Naive thymus-derived CD8-positive, alpha-beta T cell (primary cell): ENCODE measurements at places on chromosomes 3 and 15.

DNA sequence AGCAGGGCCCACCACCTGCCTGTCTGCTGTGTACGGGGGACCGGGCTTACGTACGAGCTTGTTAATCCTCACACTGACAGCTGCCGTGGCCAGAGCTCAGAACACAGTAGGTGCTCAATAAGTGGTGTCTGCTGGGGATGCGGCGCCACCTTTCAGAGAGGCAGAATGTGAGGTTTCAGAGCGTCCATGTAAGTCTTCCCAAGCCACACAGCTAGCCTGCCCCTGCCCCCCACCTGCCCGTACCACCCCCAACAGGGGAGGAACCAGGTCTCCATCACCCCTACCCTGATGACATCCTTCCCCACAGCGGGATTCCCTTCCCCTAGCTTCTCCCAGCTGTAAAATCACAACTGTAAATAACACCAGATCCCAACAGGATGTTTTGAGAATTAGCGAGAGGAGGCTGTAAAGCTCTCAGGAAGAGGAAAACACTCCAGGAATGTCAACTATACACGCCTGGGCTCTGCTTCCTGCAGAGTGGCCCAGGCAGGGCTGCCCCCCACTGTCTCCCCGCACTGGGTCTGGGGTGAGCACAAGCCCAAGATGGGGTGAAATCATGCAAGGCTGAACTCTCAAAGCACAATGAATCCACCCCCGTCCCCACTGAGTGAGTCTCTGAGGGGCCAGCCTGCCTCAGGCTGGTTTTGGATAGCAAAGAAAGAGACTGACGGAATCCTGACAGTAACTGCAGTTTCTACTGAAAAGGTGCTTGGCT lies 250.1 kb upstream of the LYSMD4 start:
- DNase-seq, result no peak

GRCh38 chr3:88195951-88196434 lies 46.2 kb downstream of the C3orf38 start:
- DNase-seq, result no peak

DNA sequence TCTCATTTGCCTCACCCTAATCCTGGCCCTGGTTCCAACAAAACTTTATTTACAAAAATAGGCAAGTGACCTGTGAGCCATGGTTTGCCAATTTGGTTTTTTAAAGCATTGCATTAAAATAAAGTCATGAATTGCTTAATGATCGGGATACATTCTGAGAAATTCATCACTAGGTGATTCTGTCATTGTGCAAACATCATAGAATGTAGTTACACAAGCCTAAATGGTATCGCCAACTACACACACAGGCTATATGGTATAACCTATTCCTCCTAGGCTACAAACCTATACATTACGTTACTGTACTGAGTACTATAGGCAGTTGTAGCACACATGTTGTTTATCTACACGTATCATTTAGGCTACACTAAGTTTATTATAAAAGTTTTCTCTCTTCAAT lies 45.9 kb upstream of the SSR3 start:
- DNase-seq, result no peak

DNA sequence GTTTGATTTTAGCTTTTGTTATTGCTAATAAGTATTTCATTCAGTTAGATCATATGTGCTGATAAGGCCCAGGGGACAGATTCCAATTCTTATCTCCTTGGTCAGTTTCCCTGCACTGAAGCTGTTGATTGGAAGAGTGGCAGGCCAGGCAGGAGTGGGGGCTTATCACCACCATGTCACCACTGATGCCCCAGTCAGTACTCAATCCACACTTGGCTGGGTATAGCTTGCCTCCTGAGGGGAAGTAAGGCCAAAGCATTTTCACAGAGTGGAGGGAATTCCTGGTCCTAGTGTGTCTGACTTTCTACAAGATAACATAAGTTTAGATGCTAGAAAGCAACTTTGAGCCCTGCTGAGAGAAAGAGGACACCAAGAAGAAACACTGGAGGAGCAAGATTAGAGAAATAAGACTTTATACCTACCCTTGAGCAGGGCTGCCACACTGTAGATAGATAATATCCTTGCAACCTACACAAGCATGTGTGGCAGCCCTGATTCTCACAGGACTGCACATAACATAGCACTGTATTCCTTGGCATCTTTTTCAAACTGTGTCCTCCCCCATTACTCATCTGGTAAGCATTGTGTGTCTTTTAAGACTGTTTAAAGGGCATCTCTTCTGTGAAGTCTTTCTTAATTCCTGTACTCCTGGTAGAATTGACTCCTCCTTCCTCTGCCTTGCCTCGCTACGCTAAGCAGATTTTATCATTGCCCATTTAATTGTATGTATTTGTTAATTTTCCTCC lies 24.3 kb downstream of the OXNAD1 start:
- no peak for DNase-seq

- no peak for DNase-seq
Measured at GRCh38 chr15:77753281-77753873, 120.7 kb upstream of the LINGO1 start.

DNA sequence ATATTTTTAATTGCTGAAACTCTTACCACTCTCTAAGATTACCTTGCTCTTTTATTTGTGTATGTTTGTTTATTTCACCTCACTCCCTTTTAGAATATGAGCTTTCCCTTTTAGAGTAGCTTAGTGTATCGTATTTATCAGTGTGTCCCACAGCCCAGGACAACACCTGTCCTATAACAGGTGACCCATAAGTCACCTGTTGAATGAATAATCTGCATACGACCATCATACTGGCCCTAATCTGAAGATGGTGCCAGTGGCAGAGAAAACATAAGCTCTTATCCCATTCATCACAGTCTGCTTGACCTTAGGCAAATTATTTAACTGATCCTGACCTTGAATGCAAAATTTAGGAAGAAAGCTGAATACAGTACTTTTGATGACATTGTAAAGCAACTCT lies 254.6 kb upstream of the NR2F2 start:
- DNase-seq, result no peak

DNA sequence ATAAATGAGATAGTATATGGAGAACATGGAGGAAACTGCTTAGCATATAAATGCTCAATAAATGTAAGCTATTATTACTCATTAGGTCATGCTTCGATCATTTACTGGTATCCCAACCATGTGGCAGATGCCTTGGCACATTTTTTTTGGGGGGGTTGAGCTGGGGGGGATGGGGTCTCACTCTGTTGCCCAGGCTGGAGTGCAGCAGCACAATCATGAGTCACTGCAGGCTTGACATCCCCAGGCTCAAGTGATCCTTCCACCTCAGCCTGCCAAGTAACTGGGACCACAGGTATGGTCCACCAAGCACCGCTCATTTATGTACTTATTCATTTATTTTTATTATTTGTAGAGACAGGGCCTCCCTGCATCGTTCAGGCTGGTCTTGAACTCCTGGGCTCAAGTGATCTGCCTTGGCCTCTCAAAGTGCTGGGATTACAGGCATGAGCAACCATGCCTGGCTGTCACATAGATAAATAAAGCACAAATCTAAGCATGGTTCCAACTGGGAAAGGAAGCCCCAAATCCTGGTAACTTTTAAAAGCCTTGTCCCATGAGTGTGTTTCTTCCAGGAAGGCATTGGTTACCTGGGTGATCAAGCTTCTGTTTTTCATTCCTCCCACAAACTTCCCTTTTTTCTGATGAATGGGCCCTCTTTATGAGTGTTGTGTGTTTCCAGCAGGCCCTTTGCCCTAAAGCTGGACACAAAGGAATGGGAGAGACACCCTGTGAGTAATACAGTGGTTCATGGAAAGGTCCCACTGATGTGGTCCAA lies 147.4 kb upstream of the UMPS start:
- DNase-seq, result no peak

GRCh38 chr3:60708191-60708975 lies 542.9 kb downstream of the FHIT start:
- no peak for DNase-seq

GRCh38 chr3:13846716-13847570 lies 32.9 kb downstream of the WNT7A start:
- no peak for DNase-seq

GRCh38 chr15:90046911-90047392 lies 45.8 kb downstream of the ZNF710 start:
- DNase-seq, result no peak

DNA sequence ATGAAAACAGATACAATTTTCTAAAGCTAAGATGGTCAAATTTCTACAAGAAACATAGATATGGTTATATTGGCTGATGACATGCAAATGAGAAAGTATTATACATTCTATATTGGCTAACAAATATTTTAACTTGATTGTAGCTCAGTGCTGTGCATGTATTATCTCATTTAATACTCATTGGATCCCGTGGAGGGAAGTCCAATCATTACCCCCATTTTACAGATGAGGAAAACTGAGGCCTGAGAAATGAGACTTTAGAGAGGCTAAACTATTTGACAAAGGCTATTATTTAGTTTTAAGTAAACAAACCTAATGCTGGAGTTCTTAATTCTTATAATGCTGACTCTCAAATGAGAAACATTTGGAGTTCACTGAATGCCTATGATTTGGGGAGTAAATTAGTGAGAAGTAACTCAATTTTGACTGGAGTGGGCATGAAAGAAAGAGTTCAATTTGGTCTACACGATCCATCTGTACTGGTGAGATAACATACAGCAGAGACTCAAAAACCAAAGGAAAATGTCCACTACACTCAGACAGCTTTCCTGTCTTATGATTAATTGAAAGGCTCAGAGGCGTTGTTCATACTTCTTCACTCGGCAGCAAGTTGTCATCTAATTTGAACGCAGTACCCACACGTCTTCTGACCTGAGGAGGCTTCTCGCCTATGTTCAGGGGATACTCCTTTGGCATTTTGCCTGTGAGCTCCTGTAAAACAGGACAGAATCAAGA lies 72.2 kb upstream of the LMOD3 start:
- no peak for DNase-seq

DNA sequence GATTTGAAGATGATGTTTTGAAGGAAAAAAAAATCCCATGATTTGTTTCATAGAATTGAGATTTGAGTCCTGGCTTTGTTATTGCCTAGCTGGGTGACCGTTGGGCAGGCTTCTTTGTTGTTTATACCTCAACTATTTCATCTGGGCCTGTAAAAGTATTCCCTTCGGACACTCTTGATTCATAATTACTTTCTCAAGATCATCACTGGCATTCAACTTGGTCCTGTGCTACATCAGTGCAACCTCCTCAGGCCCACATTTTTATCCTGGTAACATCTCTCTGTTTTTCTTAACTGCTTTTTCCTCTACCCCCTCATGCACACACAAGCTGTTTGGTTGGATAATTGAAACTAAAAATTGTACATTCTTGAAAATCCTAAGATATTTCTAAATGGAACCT lies 67.5 kb upstream of the P3H2 start:
- no peak for DNase-seq

- no peak for DNase-seq
Measured at GRCh38 chr15:96343113-96344059, 12.9 kb downstream of the NR2F2 start.

DNA sequence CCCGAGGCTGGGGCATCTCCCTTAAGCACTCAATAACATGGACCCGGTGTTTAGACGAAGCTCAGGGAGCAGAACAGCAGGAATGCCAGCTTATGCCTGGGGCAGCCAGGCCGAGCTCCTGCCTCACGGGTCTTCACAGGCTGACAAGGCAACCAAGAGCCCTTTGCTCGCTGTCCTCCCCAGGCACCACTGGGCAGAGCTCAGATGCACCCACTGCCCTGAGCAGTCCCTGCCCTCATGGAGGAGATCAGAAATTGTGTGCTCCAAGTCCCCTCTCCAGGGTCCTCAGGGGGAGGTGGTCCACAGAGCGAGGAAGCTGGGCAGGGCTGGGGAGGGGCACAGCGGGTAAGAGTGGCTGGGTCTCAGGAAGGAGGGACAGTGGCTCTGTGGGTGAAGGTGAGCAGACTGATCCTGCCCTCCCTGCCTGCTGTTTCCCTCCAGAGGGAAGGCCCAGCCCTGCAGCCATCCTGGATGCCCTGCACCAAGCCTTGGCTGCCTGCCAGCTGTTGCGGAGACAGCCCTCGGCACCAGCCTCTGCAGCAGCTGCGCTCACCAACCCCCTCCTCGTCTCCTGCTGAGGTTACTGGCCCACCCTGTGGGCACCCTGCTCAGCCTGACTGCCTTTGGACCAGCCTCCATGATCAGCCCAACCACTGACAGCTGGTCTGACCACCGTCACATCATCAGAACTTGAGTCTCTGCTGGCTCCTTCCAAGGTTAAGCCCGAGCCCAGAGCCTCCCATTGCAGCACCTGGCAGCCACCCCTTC lies 21.1 kb upstream of the GP9 start:
- no peak for DNase-seq

DNA sequence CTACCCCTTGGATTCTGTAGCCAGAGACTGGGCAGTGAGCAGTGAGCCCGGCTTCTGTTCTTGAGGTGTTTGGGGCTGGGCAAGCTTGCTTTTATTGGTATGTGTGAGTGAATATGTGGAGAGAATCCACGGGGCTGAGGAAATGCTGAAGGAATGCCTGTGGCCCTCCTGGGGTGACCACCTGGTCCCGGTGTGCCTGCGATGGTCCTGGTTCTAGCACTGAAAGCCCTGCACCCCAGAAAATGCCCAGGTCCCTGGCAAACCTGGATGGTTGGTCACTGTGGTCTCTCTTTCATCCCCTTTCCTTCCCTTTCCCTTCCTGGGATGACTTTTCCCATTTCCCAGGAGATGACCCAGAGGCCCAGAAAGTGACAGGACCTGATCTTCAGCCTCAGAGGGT lies 4.2 kb downstream of the ZBTB47 start:
- DNase-seq, result no peak
